ENCODE measurements at places on chromosomes 4 and X. TPM values are rescaled to one million over a fixed set of nuclear protein-coding genes. Genes with fewer than 3 reads are reported as not detected.

DNA sequence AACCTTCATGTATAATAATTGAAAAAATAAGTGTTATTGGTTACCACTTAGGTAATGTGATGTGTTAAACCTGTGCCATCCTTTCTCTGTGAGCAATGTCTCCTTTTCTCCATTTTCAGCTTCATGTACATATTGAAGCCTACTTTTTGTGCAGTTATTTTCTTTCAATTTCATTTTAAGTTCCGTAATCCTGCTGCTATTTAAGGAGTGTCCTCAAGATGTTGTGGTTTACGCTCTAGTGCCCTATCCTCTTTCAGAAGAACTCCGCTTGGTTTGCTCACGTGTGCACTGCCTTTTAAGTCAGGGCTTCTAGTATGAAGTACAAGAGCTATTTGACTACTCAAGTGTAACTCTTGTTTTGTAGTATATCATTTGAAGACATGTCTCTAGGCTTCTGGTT lies 2253.2 kb upstream of the TENM3 start:
- H3K4me3 ChIP-seq: no peak overlapping the region
- no peak overlapping the region for H3K27ac ChIP-seq
- no peaks in the 10 kb centered on the region for H3K27me3 ChIP-seq
- DNase-seq: no peak
- H3K4me1 ChIP-seq: no peaks in the 10 kb centered on the region
- no peaks in the 10 kb centered on the region for H3K36me3 ChIP-seq

DNA sequence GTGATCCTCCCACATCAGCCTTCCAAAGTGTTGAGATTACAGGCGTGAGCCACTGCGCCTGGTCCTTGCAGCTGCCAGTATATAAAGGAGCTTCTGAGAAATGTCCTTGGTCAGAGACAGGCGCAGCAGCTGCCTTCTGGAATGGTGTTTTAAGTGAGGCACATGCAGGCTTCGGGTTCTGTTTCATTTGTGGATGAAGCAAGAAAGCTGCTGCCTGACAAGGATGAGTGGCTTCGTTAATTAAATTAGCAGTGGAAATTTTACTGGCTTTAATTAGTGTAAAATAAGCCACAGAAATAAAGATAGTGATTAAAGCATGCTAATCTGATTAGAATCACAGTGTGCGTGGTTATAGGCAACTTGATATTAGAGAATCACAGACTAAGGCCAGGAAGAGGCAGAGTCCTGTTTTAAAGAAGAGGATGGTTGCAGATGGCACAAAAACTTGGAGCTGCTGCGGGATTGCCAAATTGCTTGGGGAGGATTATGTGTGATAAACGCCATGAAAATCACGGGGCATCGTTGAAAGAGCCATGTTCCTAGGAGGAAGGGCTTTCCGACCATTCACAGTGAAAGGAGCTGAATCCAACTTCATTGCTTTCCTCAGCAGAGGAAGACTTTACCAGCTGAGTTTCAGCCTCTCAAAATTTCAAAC lies 348.4 kb upstream of the FAT1 start:
- H3K4me1 ChIP-seq: peaks cover 7% of the 10 kb centered on the region
- H3K4me3 ChIP-seq: no peak overlapping the region
- no peaks in the 10 kb centered on the region for H3K27me3 ChIP-seq
- no peaks in the 10 kb centered on the region for H3K36me3 ChIP-seq
- no peak for DNase-seq

- peak; percentile 83 for DNase-seq
- H3K36me3 ChIP-seq: no peaks in the 10 kb centered on the region
- no peaks in the 10 kb centered on the region for H3K27me3 ChIP-seq
- peak overlapping the region; percentile 55 for H3K27ac ChIP-seq
- no peak overlapping the region for H3K4me3 ChIP-seq
- peaks cover 7% of the 10 kb centered on the region for H3K4me1 ChIP-seq
Measured at GRCh38 chrX:118574666-118575065, 79.1 kb downstream of the DOCK11 start.

Gene SHOX
- total RNA-seq: not detected

DNA sequence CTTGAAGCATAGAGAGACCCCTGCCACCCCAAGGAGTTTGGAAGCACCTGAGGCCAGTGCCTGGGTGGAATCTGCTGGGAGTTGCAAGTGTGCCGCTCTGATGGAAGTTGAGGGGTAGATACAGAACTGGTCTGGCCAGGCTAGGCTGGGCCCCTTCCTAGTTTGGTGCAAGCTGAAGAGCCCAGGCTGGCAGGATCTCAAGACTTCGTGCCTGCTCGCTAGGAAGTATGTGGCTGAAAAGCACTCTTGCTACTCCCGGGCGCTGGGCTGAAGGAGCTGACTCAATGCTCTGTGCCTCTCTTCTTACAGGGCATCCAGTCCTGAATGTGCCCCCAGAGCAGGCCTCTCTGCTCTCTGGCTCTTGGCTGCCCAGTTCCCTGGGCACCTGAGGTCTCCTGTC lies 51.7 kb upstream of the PJA1 start:
- no peak overlapping the region for H3K27ac ChIP-seq
- DNase-seq: no peak
- H3K4me1 ChIP-seq: no peaks in the 10 kb centered on the region
- H3K27me3 ChIP-seq: no peaks in the 10 kb centered on the region

GRCh38 chr4:8644966-8645752 lies 52.6 kb downstream of the CPZ start:
- H3K27me3 ChIP-seq: no peaks in the 10 kb centered on the region
- H3K27ac ChIP-seq: no peak overlapping the region
- H3K4me3 ChIP-seq: no peak overlapping the region
- H3K4me1 ChIP-seq: peaks cover 29% of the 10 kb centered on the region
- no peaks in the 10 kb centered on the region for H3K36me3 ChIP-seq

DNA sequence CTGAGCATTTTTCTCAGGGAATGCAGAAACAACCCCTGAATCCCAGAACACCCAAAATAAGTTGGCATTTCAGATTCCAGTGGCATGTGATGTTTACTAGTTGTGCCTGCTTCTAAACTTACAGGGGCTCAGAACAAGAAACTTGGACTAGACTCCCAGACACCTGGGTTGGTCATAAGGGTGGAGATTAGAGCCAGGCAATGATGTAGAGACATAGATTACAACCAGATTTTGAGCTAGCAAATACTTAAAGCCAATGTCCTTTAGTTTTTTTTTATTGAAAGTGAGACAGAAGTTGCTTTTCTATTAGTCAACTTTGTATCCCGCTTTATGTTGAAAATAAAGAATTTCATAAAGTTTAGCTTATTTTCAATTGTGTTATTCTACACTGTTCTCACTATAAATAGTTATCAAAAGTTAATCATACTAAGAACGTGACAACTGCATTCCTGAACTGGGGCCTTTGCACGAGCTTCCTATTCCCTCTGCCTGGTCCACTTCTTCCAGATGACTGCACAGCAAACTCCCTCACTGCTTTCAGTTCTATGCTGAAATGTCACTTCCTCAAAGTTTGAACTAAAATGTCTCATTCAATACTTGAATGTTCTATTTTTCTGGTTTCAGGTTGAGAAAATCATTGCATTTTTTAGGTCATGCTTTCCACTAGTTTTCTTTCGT lies 224.7 kb upstream of the PPP1R2C start:
- no peaks in the 10 kb centered on the region for H3K27me3 ChIP-seq
- no peak for DNase-seq
- H3K4me1 ChIP-seq: peaks cover 14% of the 10 kb centered on the region
- no peaks in the 10 kb centered on the region for H3K36me3 ChIP-seq
- H3K4me3 ChIP-seq: no peak overlapping the region

DNA sequence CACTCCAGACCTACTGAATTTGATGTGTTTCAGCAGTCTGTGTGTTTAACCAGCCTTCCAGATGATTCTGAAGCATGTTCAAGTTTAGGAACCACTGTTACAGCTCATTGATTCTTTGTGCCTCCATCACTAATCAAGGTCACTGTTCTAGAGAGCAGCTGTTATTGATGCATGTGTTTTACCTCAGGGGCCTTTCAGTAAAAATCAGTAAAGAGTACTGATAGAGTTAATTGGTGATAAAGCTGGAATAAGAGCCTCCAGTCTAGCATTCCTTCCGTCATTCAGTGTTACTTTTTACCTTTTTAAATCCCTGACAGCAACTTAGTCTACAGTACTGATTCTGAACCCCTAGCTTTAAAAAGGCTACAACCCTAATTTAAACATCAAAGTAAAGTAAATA lies 12.9 kb downstream of the CPEB2 start:
- no peaks in the 10 kb centered on the region for H3K27me3 ChIP-seq
- peaks cover 4% of the 10 kb centered on the region for H3K4me1 ChIP-seq
- DNase-seq: no peak
- no peaks in the 10 kb centered on the region for H3K36me3 ChIP-seq
- no peak overlapping the region for H3K4me3 ChIP-seq

DNA sequence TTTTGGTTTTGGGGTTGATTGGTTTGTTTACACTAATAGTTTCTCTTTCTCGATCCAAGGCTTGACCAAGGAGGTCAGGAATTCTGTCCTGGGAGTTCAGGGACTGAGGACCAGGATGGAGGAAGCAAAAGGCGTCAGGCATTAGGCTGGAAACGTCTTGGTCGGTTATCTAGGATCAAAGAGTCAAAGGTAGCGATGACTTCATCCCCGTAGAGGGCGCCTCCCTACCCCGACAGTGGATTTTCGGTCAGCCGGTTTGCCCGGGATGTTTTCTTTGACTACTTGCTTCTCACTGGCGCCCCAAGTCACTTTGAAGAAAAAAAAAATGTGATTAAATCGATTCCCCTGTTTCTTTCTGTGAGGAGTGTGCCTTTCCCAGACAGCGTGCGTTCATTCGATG lies 980 bp upstream of the FHDC1 start:
- H3K4me1 ChIP-seq: peaks cover 26% of the 10 kb centered on the region
- no peaks in the 10 kb centered on the region for H3K36me3 ChIP-seq
- no peak overlapping the region for H3K27ac ChIP-seq
- peaks cover 45% of the 10 kb centered on the region for H3K27me3 ChIP-seq

Gene CYTL1
- total RNA-seq: 1.1 TPM

Gene BANK1
- 0.19 TPM for total RNA-seq

- H3K27ac ChIP-seq: no peak overlapping the region
- no peak overlapping the region for H3K4me3 ChIP-seq
- no peaks in the 10 kb centered on the region for H3K36me3 ChIP-seq
- no peaks in the 10 kb centered on the region for H3K4me1 ChIP-seq
Measured at GRCh38 chrX:22345884-22346283, 73.2 kb downstream of the CBLL2 start.

GRCh38 chr4:53961351-53961750 lies 103.1 kb downstream of the CHIC2 start:
- no peaks in the 10 kb centered on the region for H3K36me3 ChIP-seq
- peaks cover 11% of the 10 kb centered on the region for H3K27me3 ChIP-seq
- DNase-seq: no peak
- peaks cover 33% of the 10 kb centered on the region for H3K4me1 ChIP-seq

Gene MAGEA3
- not detected for total RNA-seq

Gene CSTF2
- 19.8 TPM for total RNA-seq

Gene PPARGC1A
- 1.7 TPM for total RNA-seq

Data from neural progenitor cell (in vitro differentiated cells).